Left forelimb (tissue), 1 donor: ENCODE measurements at places on chromosomes 3 and 15.

DNA sequence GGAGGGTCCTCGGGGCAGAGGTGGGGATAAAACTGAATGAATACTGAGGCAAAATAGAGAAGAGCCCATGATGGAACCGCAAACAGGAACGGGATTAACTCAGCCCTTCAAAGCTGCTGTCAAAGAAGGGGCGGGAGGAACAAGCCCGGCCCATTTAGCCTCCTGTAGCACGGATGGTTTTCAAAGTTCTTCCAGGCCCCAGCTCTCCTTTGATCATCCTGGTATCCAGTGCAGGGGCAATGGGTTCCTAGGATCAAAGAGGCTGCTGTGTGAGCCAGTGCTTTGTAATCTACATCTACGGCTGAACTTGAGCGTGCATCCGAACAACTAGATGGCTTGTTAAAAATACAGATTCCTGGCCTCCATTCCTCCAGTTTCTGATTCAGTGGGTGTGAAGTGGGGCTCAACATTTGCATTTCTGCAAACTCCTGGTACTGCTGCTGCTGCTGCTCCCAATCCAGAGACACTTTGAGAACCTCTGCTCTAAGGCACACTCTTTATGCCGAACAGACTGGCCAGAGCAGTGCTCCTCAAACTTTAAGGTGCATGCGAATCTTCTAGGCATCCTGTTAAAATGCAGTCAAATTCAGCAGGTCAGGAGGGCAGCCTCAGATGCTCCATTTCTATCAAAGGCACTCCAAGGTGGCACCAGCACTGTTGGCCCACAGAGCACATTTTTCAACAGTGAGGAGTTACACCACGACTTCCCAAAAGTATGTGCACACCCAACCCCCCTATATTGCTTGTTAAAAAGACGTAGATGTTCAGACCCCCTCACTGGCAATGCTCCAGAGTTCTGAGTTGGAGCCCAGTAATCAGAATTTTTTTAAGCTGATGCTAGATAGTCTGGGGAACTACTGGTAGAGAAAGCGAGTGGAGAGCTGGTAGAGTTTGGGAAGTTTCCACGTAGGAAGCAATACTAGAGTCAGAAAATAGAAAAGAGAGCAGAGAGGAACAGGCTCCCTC, 5.6 kb downstream of the GALNT15 start:
- peak; percentile 34 for DNase-seq

DNA sequence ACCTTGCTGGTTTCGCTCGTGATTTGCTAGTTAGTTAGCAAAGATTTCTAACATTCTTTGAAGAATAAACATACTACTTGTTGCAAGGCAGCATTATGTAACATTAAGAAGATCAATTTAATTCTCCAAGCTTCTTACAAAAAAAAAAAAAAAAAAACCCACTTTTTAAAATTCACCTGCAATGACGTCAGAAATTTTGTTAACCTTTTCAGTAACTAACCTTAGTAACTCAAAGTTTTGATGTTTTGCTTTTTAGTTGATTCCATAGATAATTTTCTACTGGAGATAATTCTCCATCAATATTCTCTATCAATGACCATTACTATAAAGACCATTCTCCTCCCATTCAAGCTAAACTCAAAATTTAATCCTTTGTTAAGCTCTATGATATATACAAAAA, 491.8 kb upstream of the TBL1XR1 start:
- DNase-seq = no peak

DNA sequence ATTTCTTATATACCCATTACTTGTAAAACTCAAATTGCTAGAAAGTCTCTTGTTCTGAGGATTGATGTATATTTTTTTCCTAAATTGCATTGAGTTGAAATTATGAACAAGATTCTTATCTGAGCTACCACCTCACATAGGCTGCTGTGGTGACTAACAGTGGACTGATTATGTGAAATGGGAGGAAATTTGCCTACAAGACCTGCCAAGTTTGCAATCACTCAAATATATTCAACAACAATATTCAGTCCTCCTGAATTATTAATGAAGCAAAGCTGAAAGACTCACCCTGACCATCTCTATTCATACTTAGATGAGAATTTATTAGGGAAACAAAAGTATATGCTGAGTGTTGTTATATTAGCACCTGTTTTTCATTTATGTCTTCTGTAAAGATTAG, 412.6 kb upstream of the SEMA6D start:
- DNase-seq = no peak

DNA sequence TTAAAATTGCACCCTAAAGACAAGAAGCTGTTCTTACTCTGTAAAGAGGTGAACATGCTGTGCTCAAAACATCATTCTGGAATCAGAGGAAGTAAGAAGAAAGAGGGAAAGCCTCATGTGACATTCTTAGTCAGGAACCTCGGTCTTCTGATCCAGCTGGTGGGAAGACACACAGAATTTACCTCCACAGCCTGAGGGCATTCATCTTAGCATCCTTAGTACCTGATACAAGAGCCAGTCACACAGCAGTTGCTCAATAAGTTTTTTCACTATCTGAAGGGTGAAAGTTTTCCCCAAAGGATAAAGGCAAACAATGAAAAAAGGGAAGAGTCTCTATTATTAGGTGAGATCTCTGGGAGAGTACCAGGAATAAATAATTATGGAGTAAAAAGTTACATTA, 116.8 kb downstream of the SEMA6D start:
- no peak for DNase-seq

DNA sequence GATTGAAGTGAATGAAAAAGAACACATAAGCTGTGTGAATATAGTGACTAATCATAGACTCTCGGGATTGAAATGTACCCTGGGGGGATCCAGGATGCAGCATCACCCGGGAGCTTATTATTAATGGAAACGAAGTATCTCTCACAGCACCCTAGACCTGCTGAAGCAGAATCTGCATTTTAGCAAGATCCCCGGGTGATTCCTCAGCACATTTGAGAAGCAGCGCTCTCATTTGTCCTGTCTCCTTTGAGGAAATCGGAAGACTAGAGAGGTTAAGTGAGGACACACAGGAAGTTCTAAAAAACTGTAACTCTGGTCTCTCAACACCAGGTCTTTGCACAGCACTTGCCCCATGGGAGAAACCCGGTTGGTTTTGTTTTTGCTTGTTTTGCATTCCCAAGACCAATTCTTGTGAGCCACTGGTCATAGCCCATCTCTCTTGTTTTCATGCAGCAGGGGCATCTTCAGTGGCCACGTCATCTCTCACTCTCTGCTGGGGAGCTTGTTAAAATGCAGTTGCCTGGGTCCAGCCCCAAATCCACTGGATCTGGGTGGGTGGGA, 30.2 kb downstream of the ZNF710 start:
- DNase-seq = peak; percentile 42

DNA sequence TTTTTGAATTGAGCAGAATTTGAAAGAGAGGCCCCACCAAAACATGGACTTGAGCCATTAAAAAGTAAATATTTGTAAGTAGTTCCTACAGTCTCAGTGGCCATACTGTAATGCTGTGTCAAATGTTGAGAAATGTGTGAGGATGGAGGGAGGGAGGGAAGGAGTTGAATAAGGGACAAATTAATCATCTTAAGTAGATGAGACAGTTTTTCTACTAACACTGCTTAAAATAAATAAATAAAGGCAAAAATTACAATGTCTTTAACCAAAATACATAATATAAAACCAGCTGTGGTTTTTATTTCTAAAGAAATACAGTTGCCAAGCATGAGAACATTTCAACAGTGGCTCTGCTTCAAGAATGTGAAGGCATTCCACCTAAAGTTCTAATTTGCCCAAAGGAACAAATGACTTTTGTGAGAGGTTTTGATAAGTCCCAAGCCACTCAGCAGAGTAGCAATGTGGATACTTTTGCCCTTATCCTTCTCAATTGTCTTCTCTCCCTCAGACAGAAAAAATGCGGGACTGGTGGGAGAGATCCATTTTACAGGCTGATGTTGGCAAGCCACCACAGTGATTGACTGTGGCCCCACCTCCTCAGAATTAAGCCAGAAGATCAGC, 427.0 kb upstream of the RARB start:
- no peak for DNase-seq

- DNase-seq = no peak
Measured at GRCh38 chr3:44576613-44577012, 8.2 kb upstream of the ZNF660 start.

GRCh38 chr15:22888120-22888859, 49.8 kb downstream of the NIPA2 start:
- no peak for DNase-seq

DNA sequence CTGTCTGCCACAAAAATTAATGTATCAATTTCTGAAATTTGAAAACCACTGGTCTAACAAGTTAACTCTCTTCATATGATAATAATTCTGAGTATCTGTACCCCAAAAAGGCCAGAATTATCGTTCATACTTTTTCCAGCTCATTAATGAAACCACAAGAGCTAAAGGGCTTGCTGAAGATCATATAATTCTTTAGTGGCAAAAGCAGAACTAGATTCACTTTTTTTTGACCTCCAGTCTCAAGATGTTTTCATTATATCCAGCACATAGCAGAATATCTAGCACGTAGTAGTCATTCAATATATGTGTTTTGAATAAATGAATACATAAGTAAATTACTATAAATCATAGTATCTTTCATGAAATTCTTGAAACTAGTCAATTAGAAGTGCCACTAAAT, 246.7 kb upstream of the KCNH8 start:
- DNase-seq = no peak

DNA sequence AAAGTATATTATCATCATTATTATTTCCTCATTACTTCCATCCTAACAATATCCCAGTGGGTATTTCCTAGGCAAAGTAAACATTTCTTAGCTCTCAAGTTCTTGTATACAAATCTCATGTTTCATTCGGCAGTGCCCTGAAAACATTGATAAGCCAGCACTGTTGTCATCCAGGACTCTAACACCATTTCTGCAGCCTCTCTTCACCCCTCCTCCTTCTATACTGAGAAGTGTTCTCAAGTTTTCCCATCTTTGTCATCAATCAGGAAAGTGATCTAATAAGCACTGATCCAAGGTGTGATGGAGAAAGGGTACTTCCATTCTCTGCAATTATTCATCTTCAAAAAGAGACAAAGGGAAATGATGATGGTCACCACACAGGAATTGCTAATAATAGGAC, 168.4 kb upstream of the CCDC54 start:
- no peak for DNase-seq
